ENCODE measurements at places on chromosomes 4 and X.

DNA sequence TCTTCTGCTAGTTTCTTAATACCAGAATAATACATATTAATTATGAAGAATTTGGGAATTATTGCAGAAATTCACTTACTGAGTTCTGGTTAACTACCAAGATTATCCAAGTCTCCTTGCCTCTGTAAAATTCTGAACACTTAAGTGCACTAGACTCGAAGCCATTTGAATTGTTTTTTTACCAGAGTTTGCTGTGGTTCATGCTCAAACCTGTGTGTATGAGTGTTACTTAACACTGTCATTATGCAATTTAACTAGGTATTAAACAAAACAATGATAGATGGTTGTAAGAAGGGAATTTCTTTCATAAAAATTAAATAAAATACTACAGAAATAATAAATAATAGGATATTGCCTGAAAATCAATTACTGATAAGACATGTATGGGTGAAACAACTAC is 145.6 kb upstream of the FAT4 start:
- DNase-seq, result no peak

- DNase-seq, result no peak
Measured at GRCh38 chr4:73586666-73587065, 33.6 kb downstream of the RASSF6 start.

- no peak for DNase-seq
Measured at GRCh38 chr4:65669111-65670019, 924 bp downstream of the EPHA5 start.

DNA sequence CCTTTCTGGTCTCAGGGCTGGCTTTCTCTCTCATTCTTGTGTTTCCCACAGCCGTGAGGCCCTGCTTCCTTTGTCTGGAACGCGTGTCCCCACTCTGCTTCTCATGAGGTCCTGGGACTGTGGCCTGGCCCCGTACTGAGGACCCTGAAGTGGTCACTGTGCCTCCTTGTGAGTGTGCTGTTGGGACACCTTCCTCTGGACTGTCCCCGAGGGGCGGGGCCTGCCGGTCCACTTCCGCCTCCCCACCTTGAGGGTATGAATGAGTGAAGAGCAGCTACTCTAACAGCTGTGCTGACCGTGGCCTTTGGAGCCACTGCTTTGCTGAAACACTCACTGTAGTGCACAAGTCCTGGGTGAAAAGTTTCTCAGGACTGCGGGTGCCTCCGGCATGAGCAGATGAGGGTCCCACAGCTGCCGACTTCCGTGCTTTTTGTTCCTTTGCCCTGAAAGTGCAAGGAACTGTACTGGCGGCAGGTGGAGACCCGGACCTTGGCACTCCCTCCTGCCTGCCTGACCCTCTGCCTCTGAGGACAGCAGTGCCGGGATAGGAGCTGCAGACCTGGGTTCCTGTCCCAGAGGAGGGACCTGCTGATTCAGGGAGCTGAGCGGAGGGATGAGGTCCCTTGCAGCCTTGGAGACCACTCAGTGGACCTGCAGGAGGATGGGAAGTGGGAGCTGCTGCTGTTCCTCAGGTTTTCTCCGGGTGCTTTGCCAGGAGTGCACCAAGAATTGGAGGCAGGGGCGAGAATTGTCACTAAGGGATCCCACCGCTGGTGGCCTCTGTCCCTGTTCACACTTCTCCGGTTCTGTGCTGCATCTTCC is 38.0 kb downstream of the HTT-AS start:
- DNase-seq, result no peak
